Activated naive CD4-positive, alpha-beta T cell treated with anti-CD3 and anti-CD28 coated beads, Interleukin-2, amount 10 ng/mL, durations not matched to agents 5 hours and 36 hours (primary cell): ENCODE measurements at places on chromosomes 13 and 19. TPM values are rescaled to one million over a fixed set of nuclear protein-coding genes. Genes with fewer than 3 reads are reported as not detected.

CBY2 gene
- not detected for total RNA-seq

PLPP2 gene
- total RNA-seq, result not detected

POU2F2 gene
- 24.0 TPM for total RNA-seq

ZNF729 gene
- total RNA-seq, result not detected

MUC16 gene
- total RNA-seq, result not detected

RBM42 gene
- 89.2 TPM for total RNA-seq

ERICH6B gene
- total RNA-seq, result not detected

C19orf73 gene
- total RNA-seq, result 1.6 TPM

CASP14 gene
- not detected for total RNA-seq

CRLF1 gene
- total RNA-seq, result not detected
